ENCODE measurements at places on chromosomes 12 and 14. TPM values are rescaled to one million over a fixed set of nuclear protein-coding genes. Genes with fewer than 3 reads are reported as not detected.

DNA sequence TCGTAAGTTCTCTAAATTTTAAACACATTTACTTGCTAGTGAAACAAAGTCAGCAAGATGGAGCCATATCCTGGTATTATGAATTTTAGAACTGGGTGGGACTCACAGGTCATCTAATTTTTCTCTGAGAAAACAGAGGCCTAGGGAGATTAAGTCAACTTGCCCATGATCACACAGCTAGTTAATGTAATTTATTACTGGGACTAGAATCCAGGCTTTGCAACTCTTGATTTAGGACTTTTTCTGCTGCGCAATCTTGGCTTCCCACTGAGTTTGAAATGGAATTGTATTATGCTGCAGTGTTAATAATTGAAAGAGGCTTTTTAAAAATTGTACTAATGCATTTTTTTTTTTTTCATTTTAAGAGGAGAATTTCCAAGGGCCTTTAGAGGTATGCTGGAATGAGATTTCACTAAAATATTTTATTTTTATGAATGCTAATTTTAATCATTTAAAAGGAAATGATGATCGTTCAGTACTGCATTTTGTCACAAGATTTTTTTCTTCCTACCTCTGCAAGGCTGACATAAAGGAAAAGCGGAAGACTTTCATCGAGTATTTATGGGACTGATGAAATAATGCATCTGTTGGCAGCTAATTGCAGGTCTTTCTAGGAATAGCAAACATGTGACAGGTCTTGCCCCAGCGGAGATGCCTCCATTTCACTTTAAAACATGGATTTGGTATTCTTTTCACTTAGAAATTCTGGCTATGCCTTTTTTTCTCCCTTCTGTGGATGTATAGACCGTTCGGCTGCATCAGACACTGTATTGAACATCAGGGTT is 9.6 kb downstream of the CRADD start:
- no peak for DNase-seq
- H3K27me3 ChIP-seq, result no peaks in the 10 kb centered on the region
- H3K4me3 ChIP-seq, result no peak overlapping the region
- no peak overlapping the region for H3K27ac ChIP-seq

- H3K4me1 ChIP-seq, result no peaks in the 10 kb centered on the region
- no peak overlapping the region for H3K4me3 ChIP-seq
- no peak for DNase-seq
- no peaks in the 10 kb centered on the region for H3K27me3 ChIP-seq
- no peaks in the 10 kb centered on the region for H3K36me3 ChIP-seq
- H3K27ac ChIP-seq, result no peak overlapping the region
Measured at GRCh38 chr12:32983968-32984367, 87.4 kb upstream of the PKP2 start.

GRCh38 chr12:25063873-25064628 is 115.2 kb upstream of the BCAT1 start:
- H3K27ac ChIP-seq, result no peak overlapping the region
- no peak for DNase-seq
- H3K4me1 ChIP-seq, result no peaks in the 10 kb centered on the region
- H3K4me3 ChIP-seq, result no peak overlapping the region
- H3K36me3 ChIP-seq, result no peaks in the 10 kb centered on the region

DNA sequence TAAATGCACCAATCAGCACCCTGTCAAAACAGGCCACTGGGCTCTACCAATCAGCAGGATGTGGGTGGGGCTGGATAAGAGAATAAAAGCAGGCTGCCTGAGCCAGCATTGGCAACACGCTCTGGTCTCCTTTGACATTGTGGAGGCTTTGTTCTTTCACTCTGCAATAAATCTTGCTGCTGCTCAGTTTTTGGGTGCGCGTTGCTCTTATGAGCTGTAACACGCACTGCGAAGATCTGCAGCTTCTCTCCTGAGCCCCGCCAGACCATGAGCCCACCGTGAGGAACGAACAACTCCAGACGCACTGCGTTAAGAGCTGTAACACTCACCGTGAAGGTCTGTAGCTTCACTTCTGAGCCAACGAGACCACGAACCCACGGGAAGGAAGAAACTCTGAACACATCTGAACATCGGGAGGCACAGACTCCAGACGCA is 8.4 kb upstream of the PIANP start:
- no peak for DNase-seq
- H3K27ac ChIP-seq, result no peak overlapping the region
- H3K4me3 ChIP-seq, result no peak overlapping the region

Gene COA8
- total RNA-seq, result 73.6 TPM

Gene TBPL2
- total RNA-seq, result not detected

Gene PLEKHD1
- 0.08 TPM for total RNA-seq

Gene LRP6
- total RNA-seq, result 17.4 TPM

Gene EP400
- total RNA-seq, result 24.5 TPM
